ENCODE measurements at places on chromosomes 11 and 22.

DNA sequence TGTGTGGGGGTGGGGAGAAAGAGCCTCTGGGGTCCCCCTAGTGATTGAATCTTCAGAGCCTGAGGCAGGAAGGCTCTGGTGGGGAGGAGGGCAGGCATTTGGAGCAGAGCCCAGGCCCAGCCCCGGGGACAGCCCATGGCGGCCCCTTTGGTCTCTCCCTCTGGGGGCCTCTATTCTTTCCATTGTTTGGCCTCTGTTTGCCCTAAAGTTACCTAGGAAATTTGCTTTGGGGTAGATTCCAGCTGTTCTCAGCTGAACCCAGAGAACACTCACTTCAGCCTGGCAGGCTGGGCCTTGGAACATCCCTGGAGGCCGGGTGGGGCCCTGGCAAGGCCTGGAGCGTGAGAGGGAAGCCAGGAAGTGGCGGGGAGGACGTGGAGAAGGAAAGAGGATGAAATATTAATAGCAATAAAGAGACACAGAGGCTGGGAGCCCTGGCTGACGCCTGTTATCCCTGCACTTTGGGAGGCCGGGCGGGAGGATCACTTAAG, 22.9 kb upstream of the A4GALT start:
- DNase-seq = peak; percentile 58

DNA sequence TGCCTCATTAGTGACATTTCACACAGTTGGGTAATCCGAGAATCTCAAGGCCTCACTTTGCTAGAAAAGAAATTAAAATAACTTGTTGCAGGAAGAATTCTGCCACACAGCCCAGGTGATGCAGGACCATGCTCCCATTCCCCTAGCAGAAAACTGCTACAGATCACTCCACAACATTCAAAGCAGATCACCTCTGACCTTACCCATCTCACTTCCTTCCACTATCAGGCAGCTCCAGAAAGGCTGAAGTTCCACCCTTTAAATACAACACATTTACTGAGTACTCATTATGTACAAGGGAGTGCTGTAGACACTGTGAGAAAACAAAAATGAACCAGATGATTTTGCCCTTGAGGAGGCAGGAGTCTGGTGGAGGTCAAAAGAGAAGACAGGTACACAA, 231.0 kb downstream of the TTC28 start:
- DNase-seq = no peak

DNA sequence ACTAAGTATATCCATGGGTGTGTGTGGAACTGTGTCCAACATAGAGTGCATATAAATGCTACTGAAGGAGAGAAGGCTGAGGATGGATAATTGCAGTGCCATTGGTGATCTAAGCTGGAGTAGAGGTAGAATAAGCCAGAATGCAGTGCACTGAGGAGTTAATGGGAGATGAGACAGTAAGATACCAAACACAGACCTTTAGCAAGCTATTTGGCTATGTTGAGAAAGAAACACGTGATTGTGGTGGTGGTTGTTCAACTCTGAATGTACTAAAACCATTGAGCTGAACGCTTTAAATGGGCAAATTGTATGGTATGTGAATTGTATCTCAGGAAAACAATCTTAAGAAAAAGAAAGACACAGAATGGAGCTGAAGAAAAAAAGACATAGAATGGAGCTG, 22.8 kb downstream of the JAML start:
- no peak for DNase-seq

DNA sequence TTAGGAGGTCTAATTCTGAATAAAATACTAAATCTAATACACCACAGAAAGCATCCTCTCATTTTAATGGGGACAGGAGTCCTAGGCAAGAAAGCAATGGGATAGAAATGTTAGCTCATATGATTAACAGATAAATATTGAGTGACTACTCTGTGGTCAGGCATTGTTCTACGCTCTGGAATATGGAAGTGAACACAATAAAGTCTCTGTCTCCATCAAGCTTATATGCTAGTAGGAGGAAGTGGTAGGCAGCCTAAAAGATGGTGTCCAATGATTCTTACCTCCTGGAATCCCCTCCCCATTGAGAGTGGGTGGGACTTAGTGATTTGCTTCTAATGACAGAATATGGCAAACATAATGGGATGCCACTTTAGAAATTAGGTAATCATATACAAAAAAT, 160.3 kb upstream of the PDGFD start:
- DNase-seq = no peak

GRCh38 chr11:72718101-72718501, 34.1 kb downstream of the ARAP1 start:
- no peak for DNase-seq

- DNase-seq = no peak
Measured at GRCh38 chr11:12523180-12523924, 146.0 kb downstream of the PARVA start.

GRCh38 chr22:29233277-29233877, 27.7 kb downstream of the EMID1 start:
- DNase-seq = no peak

DNA sequence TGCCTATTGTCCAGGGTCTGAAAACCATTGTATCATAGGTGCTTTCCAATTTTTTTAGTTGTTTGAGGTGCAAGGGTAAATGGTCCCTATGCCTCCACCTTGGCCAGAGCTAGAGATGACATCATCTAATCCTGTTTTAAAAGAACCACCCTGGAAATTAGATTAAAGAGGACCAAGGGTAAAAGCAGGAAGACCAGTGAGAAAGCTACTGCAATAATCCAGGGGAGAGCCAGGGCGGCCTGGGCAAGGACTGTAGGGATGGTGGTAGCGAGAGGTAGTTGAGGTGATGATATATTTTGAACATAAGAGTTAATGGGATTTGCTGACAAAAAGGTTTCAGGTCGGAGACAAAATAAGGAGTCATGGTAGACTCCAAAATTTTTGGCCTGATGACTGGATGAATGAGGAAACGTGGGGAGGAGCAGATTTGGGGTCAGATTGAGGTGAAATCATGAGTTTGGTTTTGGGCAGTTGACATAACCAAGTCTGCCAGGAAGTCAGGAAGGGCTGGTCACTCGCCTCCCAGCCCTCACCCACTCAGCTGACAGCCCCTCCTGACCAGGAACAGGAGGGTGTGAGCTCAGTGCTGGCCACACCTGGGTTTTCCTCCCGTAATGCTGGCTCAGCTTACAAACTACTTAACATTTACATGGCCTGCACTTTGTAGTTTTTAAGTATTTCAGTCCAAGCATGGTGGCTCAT, 23.0 kb downstream of the SCN4B start:
- no peak for DNase-seq

GRCh38 chr11:71488681-71489270, 35.8 kb downstream of the NADSYN1 start:
- no peak for DNase-seq

DNA sequence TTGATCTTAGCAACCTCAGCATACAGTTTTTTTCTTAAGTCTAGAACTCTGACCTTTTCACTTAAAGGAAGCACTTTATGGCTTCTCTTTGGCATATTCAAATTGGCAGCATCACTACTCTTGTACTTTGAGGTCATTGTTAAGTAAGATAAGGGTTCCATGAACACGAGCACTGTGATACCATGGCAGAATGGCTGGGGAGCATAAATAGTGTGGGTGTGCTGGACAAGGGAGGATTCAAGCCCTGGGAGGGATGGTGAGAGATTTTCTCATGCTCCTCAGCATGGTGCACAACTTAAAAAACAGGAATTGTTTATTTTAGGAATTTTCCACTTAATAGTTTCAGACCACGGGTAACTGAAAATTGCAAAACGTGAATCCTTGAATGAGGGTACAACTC, 111.4 kb downstream of the ATXN10 start:
- DNase-seq = no peak

GRCh38 chr11:45815747-45816146, 10.8 kb downstream of the SLC35C1 start:
- peak; percentile 50 for DNase-seq

GRCh38 chr11:88629496-88629895, 292.0 kb upstream of the CTSC start:
- peak; percentile 3 for DNase-seq

DNA sequence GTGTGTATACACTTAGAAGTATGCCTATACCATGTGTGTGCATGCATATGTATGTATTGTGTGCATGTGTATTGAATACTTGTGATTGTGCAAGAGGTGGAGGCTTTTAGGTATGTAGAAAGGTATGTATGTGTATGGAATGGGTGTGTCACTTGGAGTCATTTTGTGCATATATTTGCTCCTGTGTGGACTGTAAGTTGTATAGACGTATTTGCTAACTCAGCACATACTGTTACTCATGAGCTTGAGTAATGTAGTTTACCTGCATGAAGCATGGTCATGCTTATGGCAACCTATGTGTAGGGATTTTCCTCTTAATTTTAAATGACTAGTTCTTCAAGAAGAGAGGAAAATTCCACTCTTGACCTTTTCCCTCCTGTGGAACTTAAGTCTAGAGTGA, 507.6 kb upstream of the LARGE1 start:
- DNase-seq = no peak

DNA sequence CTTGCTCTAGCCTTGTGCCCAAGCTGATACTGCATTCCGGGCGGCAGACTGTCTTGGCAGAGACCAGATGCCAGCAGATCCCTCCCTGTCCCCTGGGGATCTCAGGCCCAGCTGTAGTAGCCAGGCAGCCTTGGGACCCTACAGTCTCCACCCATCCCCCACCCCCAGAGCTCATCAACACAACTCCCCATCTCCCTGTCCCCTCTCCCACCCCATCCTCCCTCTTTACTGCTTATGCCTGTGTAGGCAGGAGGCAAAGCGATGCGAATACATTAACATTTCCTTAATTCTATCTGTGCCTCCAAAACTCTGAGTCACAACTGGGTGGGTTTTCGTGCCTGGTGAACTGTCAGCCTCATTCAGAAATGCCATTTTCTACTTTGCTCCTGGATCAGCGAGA, 547.6 kb downstream of the BUD13 start:
- no peak for DNase-seq

DNA sequence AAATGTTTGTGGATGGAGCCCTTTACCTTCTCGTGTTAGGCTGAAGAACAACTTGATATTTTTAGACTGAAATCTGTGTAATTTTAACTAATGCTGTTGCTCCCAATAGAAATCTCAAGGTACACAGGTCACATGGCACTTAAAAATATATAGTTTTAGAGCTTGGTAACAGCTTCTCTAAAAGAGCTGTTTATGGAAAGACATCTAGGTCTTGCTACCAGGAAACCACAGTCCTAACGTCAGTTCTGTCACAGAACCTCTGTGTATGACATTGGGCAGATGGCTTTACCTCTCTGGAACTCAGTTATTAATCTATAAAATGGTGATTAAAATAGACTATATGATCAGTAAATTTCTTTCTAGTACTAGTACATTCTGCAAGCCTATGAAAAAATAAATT, 35.4 kb downstream of the PAK1 start:
- DNase-seq = no peak

- DNase-seq = no peak
Measured at GRCh38 chr11:44403176-44403575, 93.2 kb upstream of the ALX4 start.

DNA sequence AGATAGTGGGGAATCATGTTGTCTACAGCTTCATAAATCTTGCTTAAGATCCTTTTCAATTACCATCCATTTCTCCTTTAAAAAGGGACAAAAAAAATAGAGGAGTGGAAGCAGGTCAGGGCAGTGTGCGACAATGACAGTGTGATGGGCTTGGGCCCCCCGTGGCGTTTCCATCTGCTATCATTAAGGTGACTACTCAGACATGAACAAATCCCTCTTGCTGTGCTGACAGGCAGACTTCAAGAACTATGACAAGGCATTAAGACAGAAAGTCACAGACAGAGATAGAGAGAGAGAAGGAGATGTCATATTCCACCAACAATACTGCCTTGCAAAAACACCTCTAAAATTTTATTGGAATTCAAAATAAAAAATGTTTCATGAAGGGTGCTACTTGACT, 263.2 kb downstream of the DCDC1 start:
- no peak for DNase-seq

GRCh38 chr11:65927904-65928397, 8.7 kb downstream of the DRAP1 start:
- DNase-seq = no peak

DNA sequence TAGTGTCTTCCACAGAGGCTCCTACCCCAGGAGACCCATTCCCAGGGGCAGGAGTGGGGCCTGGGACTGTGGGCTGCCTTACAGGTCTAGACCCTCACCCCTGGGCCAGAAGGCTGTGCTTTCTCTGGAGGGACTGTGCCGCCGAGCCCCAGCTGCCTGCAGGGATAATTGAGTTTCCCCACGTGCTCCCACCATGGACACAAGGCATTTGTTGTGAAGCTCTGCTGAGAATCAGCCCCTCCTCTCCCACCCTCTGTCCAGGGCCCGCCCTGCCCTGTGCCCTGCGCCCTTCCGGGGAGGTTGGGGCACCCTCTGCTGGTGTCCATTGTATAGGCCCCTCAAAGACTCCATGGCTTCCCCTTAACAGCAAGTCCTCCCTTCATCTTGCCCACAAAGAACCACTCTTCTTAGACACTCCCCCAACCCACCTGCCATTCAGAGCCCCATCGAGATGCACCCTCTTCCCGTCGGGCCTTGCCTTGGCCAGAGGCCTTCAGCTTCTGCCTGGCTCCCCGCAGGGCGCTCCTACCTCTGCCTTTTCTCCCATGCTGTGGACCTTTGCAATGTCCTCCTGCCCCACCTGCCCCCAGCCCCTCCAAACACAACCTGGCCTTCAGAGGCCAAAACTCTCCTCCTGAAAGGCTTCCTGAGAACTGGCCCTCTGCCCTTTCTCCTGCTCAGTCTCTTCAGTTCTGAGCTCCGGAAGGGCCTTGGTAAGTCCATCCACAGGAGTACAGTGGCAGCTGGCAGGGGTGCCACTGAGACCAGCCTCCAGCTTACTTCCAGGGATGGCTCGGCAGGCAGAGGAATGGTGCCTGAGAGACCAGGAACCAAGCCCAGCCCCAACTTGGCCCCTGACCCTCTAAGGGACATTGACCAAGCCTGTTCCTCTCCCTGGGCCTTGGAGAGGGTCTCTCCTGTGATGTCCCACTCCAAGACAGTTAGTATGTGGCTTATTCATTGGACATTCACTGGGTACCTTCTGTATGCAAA, 22.4 kb downstream of the DUSP8 start:
- no peak for DNase-seq

DNA sequence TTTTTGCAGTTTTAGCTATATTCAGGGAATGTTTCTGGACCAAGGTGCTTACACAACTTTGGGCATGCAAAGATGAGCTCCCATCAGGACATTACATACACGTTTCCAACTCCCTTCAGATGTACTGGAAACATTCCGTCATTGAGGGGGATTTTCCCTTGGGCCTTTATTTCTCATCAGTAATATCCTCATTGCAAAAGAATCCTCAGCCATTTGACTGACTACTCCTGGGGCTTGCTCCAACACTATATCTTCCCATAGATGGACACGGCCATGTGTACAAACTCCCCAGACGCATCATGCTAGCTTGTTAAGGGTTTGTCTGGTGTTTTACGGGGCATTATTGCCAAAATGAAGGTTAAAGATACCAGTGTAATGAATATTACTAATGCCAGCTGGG, 59.3 kb upstream of the NUP160 start:
- DNase-seq = no peak

Measured in HCEC 1CT (cell line).